Fibroblast of skin of scalp (primary cell): ENCODE measurements at places on chromosomes 3 and 15.
A peak's percentile ranks its signal among the peaks of the same experiment; 100 is the strongest.

DNA sequence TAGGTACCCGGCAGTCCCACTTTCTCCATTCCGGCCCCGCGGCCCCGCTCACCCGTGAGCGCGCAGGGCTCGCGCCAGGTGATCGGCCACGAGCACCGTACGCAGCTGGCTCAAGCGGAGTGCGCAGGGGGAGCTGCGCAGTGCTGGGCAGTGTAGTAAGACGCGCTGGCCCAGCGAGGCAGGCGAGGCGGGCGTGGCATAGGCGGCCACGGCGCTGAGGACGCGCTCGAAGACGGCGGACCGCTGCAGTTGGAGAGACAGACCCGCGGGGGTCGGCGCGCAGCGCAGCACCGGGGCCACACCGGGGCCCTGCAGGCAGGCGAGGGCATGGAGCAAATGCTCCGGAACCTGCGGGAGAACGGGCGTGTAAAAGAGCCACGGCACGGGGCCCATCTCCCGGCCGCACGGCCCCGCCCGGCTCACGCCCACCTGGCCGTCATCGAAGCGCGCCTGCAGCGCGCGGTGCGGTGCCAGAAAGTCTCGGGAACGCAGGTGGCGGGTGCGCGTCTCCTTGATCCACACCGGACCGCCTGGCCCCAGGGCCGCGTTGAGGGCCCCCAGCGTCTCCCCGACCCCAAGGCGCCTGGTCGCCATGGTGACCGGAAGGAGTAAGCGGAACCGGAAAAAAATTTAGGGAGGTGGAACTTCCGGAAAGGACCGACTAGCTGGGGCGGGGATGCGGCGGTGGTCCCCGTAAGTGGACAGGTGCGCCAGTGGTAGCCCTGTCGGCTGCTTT is at the start of gene DALRD3:
DALRD3 (minus strand) TSS at position 610 of the 736 bp plus-strand sequence; CDS start at position 594, 16 bp downstream.
- peak; percentile 60 for DNase-seq

- DNase-seq: peak; percentile 25
Observed at GRCh38 chr3:27721717-27722564, at the start of gene EOMES. Gene EOMES, minus strand, starts transcription at chr3:27722323. Its CDS starts 29 bp downstream, at chr3:27722294.

- peak; percentile 91 for DNase-seq
Observed at GRCh38 chr3:186021673-186022362, 84.0 kb upstream of the TRA2B start.

DNA sequence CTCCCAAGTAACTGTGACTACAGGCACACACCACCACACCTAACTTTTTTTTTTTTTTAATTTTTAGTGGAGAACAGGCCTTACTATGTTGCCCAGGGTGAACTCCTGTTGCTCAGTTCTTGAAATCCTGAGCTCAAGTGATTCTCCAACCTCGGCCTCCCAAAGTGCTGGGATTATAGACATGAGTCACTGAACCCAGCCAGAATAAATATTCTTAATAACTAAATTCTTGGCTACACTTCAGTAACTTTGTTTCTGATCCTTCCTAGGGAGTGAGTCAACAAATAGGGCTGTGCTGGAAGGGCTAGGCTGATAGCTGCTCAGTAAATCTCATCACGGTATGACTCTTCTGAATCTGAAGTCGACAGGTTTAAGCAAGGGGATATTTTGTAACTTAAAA is 56.6 kb downstream of the P3H2 start:
- peak; percentile 95 for DNase-seq

DNA sequence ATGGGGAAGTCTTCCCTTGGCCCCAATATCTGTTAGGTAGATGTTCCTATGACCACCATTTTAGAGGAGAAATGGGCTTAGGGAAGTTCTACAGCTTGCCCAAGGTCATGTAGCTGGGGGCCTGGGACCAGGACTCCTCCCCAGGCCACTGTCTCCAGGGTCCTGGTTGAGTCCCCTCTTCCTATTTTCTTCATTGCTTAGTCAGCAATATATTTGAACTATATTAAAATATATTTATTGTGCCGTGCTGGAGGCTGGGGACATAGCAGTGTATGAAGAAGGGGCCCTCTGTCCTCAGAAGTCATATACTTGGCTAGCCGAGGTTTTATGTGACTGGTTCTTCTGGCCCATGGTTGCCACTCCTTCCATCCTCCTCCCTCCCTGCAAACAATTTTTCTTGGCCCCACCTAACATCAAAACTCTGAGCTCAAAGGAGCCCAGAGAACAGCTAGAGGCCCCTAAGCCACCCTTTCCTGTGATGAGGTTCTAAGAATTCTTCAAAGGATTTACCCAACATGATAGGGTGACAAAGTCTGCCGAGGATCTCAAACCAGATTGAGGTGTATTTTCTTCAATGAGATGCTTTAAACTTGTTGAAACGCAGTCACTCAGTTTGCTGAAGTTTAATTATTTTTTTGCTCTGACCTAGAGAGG is 121.2 kb upstream of the RASGRP1 start:
- no peak for DNase-seq

GRCh38 chr3:29612536-29612935 is 331.7 kb downstream of the RBMS3 start:
- no peak for DNase-seq
